Memory B cell (primary cell): ENCODE measurements at places on chromosomes 7 and 10.

DNA sequence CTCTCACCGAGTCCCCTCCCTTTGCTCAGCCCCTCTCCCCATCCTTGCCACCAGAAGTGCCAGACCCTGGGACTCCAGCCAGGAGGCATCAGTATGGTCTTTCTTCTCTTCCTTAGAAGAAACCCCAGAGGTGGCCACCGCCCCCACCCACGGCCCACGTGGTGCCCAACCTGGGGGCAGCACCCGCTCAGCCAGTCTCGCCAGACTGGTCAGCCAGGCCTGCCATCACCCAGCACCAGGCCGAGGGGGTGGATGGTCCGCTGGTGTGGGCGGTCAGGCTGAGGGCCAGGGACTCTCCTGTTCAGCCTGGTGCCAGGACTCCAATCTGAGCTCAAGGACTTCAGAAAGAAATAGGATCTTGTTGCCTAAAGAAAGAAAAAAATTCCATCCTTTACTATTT lies 5.8 kb upstream of the CLDN4 start:
- DNase-seq: no peak

GRCh38 chr7:44497155-44498027 lies 6.9 kb upstream of the NUDCD3 start:
- DNase-seq: no peak

DNA sequence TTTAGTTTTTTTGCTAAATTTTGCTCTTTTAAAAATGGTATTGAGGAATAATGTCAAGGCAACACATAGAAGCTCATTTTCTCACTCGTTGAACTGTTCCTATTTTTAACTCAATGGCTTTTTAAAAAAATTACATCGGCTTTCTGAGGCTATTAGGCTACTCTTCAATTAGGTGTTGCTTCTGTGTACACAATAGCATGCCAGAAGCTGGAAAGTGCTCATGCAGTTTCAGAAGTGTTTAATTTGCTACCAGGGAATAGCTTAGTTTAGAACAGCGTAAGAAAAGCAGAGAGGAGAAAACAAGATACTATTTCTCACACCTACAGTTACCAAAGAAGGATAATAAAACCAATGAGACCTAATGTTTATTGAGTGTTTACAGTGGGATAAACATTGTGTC lies 157.4 kb downstream of the NXPH1 start:
- DNase-seq: no peak

GRCh38 chr10:71939304-71939703 lies 24.9 kb upstream of the CHST3 start:
- no peak for DNase-seq

GRCh38 chr10:105171945-105172344 lies 530.9 kb downstream of the SORCS3 start:
- no peak for DNase-seq

- DNase-seq: no peak
These were observed 38.5 kb upstream of the MSMB start for GRCh38 chr10:46084321-46085165.

GRCh38 chr10:78657163-78657861 lies 411.5 kb upstream of the ZMIZ1 start:
- DNase-seq: peak; percentile 37

GRCh38 chr7:22082886-22083703 lies 137.4 kb upstream of the CDCA7L start:
- DNase-seq: peak; percentile 86

DNA sequence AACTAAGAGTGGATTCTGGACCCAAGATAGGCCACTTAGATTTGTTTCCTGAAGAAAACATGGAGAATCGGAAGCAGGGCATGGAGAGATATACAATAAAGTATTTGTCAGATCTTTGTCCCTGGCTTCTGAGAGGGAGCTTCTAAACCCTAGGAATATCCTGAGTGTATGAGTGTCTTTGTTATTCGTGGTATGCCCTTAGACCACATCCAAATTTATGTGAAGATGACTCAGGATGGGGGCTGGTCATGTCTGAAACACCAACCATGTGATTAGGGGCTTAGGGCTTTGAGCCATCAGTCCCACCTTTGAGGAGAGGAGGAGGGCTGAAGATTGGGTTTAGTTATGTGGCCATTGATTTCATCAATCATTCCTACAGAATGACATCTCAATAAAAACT lies 69.7 kb upstream of the PLPP4 start:
- DNase-seq: no peak

DNA sequence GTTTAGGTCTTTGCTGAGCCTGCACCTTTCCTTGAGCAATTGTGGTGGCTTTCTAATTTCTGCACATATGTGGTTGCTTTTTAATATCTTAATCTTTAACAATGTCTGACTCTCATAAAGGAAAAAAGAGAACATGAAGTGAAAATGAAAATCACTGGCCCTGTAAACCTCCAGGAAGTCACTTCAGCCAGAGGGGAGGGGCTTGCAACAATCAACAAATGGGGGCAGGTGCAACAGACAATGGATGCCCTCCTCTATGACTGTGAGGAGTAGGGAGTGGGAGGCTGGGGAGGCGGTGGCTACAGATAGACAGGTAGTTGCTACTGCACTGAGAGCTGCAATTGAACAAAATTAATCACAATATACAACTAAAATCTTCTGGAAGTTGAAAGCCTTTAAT lies 1377.4 kb downstream of the XPNPEP1 start:
- DNase-seq: no peak

DNA sequence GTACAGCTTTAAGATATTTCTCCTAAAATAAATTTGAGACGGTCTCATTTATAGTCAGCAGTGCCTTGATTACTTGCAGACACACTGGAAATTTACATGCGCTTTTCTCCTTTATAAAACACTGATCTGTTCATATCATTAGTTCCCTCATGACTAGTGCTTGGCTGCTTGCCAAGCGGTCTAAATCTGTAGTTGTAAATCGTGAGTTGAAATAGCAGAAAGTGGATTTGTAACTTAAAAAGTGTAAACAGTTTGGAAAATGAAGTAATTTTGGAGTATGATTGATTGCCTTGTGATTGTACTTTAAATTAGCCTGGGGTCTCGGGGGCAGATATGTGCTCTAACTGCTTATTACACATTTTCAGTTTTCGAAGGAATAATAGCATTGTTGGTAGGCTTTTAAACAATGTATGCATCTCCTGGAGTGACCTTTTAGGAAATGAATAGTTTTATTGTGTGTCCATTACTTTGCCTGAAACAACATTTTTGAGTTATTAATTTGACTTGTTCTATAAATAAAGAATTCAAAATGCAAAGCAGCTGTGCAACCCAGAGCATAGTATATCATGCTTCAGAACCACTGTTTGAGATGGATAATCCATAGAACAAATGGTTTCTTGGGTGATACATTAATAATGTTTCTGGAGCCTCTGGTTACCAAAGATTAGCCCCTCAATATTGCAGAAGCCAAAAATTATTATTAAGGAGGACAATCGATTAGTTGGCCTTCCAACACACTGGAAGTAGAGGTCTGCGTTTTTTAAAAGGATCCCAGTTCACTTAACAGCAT lies 73.3 kb downstream of the ARID5B start:
- no peak for DNase-seq

DNA sequence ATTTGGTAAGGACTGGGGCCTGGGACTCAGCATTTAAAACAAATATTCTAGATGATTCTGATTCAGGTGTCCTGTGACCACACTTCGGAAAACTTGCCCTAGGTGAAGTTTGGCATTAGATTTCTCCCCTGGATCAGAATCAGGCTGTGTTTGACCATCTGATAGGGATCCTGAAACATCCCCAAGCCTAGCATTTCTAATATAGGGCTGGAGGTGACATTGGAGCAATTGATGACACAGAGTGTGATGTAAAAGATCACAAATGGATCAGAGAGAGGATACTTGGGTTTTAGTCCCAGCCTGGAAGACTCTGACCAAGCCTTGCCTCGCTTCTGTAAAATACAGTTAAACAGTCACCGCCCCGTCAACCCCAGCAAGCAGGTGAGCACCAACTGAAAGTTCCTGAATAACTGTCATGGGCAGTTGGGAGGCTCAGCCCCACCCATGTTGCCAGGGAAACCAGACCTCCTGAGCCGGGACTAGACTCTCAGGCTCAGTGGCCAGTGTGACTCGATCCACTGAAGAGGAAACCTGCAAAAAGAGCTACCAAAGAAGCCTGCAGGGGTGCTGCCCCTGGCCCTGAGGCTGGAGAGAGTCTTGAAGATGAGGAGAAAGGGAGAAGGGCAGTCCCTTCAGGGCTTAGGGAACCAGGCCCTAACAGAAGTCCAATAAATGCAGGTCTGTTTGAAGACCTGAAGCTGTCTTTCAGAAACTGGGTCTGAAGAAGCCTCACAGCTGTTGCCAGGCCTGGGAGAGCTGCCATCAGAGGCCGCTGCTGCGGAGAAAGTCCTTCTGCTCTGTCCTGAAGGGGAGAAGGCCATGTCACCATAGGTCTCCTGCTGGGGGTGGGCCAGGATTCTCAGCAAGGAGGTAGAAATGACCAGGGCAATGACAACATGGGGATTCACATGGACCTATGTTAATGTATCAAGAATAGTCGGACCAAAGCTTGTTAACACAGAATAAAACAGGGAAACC lies 126.1 kb upstream of the KCNMA1 start:
- DNase-seq: no peak

DNA sequence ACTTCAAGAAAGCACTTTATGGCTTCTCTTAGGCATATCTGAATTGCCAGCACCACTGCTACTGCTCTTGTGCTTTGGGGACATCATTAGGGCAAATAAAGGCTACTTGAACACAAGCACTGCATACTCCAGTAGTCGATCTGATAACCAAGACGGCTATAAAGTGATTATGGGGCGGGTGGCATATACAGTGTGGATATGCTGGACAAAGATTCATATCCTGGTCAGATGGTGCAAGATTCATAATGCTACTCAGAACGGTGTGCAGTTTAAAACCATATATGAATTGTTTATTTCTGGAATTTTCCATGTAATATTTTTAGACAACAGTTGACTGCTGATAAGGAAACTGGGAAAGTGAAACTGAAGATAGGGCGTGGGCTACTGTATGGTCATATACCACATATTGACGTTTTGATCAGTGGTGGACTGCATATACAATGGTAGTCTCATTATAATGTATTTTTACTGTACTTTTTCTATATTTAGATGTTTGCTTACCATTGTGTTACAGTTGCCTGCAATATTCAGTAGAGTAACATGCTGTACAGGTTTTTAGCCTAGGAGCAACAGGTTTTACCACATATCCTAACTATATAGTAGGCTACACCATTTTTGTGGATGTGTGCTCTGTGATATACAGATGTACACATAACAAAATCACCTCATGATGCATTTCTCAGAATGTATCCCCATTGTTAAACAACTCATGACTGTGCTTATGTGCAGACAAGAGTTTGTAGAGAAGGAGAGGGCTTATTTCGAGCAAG lies 15.2 kb downstream of the ANLN start:
- no peak for DNase-seq

- DNase-seq: no peak
These were observed 35.6 kb downstream of the FAM241B start for GRCh38 chr10:69665474-69666320.

GRCh38 chr7:142567201-142568075 lies 181.8 kb upstream of the PRSS1 start:
- no peak for DNase-seq

- no peak for DNase-seq
These were observed 233.8 kb downstream of the C7orf25 start for GRCh38 chr7:42677751-42678699.

DNA sequence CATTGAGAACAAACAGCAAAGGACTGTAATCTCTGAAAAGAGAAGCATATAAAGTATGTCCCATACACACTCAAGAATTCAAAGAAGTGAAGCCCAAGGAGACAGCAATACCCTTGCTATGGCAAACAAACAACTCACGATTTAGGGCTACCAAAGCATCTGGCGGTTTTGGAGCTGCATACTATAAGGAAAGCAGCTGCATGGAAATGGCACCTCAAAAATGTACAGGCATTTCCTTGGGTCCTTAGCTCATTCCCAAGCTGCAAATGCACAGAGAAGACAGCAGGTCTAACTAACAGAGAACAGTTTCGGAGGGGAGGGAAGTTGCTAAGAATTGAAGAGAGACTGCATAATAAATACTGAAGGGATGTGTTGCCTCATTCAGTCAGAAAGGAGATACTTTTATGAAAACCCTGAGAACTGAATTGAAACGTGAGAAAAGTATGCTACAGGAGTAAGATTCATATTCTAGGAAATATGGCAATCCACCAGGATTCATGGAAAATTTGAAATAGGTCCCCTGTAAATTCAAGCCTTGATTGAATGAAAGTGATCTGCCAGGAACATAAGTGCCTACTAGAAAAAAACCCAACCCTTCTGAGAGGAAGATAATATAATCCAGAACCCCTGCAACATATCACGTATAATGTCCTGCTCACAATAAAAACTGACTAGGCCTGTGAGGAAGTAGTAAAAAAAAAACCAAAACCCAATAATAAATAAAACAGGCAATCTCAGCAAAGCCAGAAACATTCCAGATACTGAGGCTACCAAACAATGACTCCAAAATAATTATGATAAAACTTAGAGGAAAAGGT lies 36.4 kb downstream of the CUBN start:
- DNase-seq: no peak

GRCh38 chr7:30727061-30727945 lies 24.6 kb upstream of the INMT start:
- DNase-seq: no peak

DNA sequence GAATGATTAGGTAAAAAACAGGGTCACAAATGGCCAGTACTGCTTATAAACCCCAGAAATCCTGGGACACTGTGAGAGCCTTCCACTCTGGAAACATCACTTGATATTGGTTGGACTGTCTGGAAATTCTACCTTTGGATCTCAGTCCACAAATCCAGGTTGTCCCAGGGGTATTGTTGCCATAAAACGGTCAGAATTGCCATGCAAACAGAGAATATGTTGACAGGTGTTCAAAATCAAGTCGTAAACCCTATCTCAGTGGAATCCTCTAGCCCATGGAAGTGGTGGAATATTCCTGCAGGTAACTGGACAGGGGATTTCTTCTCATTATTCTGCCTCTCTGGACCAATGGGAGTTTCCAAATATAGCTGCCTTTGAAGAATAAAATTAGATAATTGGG lies 31.2 kb upstream of the KCTD7 start:
- DNase-seq: no peak

- DNase-seq: no peak
These were observed 31.7 kb downstream of the PSPH start for GRCh38 chr7:56019501-56019900.

DNA sequence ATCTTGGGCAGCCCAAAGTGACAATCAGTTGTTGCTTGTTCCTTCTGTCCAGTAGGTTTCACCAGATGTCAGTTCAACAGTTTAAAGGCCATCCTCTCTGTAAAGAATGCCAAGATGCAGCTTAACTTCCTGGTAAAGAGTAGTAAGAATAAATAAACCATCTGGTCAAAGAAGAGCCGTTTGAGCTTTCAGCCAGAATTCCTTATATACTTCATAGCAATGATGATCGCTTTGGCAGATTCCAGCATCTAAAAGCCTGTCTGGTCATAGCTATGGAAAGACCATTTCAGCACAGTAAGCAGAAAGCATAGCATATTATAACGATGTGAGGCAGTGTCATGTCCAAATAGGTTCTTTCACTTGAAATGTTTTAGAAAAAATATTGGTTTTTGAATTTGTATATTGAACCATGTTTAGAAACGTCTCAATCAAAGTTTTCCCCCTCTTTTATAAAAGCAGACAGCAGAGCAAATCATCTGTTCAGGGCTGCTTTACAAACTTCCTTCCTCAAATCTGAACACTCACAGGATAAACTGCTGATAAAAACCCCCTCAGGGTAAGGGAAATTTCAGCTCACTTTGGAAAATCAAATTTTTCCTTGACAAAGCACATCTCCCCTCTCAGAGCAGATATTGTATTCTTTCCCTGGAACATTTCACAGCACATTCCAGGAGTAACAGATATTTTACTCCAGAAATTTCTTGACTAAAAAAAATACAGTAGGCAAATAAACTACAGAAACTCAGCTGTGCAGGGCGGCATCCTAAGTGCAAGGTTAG lies 184.1 kb downstream of the NOC3L start:
- DNase-seq: no peak
